ENCODE measurements at places on chromosomes 12 and 14.
A peak's percentile ranks its signal among the peaks of the same experiment; 100 is the strongest.

DNA sequence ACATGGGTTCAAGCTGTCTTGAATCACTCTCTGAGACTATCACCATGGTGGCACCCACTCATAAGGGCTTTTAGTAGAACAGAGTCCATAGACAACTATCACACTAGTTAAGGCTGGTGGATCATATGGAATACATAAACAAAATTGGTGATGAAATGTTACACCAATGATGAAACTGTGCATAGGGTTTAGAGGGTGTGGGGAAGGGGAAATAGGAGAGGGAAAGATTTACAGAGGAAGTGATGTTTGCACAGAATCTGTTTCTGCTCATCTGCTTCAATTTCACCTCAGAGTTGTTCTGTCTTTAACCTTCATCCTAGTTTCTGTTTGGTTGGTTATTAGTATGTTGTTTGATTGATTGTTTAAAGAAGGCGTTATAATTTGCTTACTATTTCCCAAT, 2.4 kb upstream of the RXYLT1 start:
- DNase-seq, result no peak

DNA sequence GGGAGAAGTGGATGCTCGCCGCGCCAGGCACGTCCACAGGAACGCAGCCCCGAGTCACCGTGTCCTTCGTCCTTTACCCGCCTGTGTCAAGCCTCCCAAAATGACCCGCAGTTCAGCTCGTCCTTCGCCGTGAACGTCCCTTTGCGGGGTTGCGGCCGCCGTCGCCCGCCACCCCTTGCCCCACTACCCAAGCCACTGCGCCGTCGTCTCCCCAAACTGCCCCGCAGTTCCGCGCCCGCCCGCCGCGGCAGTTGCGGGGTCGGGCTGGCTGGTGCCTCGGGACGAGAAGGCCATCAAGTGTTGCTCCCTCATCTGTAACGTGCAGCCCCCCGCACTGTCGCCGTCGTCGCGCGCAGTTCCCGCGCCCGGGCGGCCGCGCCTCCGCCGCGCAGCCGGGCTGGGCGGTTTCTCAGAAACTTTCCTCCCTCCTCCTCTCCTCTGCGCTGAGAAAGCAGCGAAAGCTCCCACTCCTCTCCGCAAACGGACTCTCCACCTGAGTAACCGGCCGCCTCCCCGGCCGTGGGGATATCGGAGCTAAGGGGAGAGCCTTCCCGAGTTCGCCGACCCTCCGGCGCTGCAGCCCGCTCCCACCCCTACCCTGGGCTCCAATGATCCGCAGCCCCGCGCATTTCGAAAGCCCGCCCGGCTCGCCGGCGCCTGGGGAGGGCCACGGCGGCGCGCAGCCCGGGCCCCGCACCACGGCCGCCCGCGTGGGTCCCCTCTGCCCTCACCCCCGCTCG, 6.7 kb downstream of the CDKN1B start:
- peak; percentile 10 for DNase-seq

DNA sequence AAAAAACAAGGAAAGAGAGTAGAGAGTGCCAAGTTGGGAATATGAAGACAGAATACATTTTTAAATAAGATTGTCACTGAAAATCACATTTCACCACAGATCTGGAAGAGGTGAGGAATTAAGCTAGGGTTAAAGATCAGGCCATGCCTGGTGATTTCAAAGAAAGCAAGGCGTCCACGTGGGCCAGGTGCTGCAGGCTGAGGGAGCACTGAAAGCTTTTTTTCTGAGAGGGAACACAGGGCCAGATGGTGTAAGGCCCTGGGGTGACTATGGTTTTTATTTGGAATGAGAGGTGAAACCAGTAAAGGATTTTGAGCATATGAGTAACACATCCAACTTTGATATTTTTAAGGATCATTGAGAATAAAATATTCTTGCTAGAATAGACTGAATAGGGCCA, 20.9 kb downstream of the SYT1 start:
- DNase-seq, result no peak

DNA sequence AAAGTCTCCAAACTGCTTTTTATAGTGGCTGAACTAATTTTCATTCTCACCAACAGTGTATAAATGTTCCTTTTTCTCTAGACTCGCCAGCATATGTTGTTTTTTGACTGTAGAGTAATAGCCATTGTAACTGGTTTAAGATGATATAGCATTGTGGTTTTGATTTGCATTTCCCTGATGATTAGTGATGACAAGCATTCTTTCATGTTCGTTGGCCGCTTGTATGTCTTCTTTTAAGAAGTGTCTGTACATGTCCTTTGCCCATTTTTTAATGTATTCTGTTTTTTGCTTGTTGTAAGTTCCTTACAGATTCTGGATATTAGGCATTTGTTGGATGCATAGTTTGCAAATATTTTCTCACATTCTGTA, 404.9 kb downstream of the FLRT2 start:
- no peak for DNase-seq

- DNase-seq, result no peak
Measured at GRCh38 chr12:84161296-84161695, 751.3 kb downstream of the SLC6A15 start.

DNA sequence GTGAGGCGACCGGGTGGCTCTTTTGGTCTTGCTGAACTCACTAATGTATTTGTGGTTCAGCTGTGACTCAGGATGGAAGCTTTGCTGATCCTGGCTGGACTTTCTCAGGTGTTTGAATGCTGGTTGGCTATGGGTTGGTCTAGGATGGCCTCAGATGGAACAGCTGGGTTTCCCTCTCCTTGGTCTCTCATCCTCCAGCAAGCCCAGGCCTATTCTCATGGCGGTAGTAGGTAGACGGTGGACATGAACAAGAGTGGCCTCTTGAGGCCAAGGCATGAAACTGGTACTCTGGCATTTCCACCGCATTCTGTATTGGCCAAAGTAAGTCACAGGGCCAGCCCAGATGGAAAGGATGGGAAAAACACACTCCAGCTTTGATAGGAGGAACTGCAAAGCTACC, 11.8 kb upstream of the POLR3B start:
- DNase-seq, result no peak

DNA sequence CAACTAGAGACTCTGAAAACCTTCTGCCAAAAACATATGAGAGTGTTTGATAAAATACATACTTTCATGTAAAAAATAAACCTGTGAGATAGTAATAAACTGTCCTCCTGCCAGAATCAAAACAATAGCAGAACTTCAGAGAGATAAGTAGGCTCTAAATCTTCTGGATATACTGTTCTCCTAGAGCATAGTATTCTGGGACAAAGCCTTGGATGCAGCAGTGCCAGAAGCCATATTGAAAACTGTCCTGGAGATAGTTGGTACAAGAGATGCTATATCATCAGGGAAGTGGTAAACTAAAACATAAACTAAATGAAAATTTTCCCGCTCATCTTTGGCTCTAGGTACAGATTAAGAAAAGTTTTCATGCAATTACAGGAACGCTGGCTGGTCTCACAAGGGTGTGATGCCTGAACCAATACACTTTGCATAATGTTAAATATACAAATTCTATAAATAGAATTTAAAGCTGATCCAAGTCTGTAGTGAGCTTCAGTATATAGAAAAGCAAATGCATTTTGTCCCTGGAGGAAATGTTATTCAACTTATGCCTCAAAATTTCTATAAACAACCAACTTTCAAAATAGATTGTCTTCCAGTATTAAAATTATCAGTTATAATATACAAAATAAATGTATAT, 355.6 kb downstream of the ADAMTS20 start:
- DNase-seq, result no peak

GRCh38 chr12:106994579-106995220, 7.8 kb upstream of the MTERF2 start:
- no peak for DNase-seq

DNA sequence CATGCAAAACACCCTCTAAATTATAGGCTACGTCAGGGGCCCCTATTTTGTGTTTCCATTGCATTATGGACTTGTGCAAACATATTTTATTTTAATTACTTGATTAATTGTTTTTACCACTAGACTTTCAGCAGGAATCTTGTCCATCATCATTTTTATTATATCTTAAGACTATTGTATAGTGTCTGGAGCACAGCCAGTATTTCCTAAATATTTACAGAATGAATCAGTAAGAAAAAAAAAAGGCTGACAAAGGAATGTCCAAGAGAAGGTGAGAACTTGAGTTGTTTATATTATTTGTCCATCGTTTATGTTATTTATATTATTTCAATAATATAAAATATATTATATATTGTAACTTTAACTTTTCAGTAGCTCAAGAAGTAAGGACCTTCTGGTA, 664.7 kb downstream of the SLC6A15 start:
- no peak for DNase-seq

GRCh38 chr12:109214131-109214530, 95.0 kb downstream of the FOXN4 start:
- DNase-seq, result no peak

DNA sequence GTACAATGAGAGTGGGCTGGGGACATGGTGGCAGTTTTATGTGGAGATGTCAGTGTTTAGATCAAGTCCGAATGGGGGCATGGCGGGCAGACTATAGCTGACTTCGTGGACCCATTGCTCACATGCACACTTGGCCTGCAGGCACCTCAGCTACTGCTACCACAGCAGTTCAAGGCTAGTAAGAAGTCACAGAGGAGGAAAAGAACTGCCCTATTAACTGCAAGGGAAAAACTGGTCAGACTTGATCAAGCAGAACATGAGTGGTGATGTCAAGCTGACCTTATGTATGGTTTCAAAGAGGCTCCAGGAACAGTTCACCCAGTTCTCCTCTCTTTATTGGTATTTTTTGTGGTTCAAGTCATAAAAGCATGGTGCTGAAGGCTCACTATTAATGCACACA, 30.2 kb upstream of the FRS2 start:
- DNase-seq, result no peak

GRCh38 chr14:42057111-42057510, 450.4 kb downstream of the LRFN5 start:
- no peak for DNase-seq

DNA sequence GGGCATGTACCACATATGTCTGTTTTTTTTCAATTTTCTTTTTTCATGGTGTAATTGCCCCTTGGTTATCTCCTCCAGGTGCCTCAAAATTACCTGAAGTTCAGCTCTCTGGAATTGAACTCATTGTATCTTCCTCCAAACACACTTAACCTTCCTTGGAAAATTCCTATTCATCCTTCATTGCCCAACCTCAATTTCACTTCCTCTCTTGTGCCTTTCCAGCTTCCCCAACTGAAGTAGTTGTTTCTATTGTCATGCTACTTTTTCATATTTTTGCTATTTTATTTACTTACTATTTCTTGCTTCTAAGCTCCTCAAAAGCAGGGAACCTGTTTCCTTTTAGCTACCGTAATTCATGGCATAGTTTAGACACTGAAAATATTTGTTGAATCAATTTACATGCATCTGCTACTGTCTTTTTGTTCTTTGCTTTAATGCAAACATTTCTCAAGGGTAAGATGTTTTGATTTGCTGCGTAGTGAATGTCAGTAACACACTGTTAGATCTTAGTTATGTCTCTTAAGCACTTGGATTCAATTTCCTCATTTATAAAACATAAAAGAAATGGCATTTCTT, 37.0 kb upstream of the STXBP6 start:
- DNase-seq, result no peak

GRCh38 chr12:51886021-51886710, 1.7 kb upstream of the ANKRD33 start:
- DNase-seq, result no peak

Data from activated T-helper 1 cell treated with anti-CD3 and anti-CD28 coated beads, Interleukin-2, amount 50 U/mL, for 16 hours (primary cell).